ENCODE measurements at places on chromosomes 1 and 21.

DNA sequence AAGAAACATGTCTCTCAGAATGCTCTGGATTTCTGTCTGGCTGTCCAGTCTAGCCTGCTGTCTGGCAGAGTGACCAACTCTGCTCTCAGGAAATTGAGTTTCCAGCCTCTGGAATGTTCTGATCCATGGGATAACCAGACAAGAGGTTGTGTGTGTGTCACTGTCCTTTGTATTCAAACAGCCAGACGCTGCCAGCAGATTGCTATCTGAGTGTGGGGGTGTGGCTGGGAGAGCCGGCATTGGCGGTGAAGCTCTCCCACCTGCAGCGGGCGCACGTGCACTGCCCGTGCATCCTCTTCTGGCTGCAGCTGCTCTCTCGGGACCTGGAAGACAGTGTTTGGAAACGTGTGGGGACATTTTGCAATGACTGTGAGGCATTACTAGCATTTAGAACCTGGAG is 26.1 kb downstream of the PKP1 start:
- no peak for DNase-seq

- no peak for DNase-seq
Measured at GRCh38 chr21:45976701-45977311, 4.8 kb upstream of the COL6A1 start.

GRCh38 chr1:189782295-189782694 is 695.4 kb downstream of the BRINP3 start:
- DNase-seq = no peak

- no peak for DNase-seq
Measured at GRCh38 chr1:33709783-33710718, 153.8 kb upstream of the HMGB4 start.

DNA sequence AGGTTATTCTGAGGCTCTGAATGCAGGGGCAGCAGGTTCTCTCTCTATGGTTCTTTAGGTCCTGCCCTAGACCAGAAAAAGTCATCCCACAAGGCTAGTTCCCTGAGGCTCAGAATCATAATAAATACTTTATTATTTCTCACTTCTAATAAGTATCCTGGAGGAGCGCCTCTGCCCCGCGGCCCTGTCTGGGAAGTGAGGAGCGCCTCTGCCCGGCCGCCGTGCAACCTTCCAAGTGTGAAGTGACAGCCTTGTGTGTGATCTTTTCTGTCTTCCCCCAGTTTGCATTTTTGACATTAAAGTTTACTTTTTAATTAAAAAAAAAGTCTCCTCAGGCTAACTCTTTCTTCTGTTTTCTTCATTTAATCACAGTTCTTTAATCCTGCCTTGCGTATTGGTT is 11.5 kb downstream of the AIM2 start:
- DNase-seq = no peak

DNA sequence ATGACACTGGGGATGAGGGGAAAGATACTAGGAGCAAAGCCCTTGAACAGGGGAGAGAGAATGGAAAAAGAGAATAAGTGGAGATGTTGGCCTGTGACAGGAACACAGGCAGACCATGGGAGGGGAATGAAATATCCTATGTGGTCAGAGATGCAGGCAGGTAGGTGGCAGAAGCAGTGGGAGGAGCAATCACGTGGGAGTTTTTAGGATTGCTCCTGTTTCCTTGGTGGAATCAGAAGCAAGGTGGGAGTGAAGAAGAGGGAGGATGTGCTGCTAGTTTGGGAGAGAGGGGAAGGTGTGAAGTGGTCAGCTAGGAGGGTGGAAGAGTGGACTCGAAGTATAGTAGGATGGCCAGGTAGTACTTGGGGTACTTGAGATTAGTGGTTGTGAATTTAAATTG is 46.4 kb upstream of the CDC42BPA start:
- DNase-seq = no peak

DNA sequence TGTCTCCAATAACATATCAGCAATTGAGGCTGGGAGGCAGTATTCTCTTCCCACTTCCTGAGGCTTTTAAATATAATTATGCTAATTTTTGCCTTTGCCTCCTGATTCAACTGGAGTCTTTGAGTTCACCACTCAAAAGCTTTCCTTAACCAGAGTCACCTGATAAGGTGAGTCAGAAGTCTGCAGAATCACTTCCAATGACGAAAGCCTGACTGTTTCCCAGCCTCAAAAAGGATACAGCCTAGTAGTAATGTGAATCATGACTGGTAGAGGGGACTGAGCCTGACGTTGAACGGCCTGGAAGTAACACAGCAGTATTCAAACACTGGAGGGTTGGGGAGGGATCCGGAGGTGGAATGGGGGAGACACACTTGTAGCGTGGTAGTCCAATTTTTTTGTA is 10.4 kb upstream of the MRPL9 start:
- DNase-seq = no peak

Measured in T1000 (cell line).